Left cardiac atrium (tissue), 4 donors: ENCODE measurements at places on chromosomes 11 and 22. TPM values are rescaled to one million over a fixed set of nuclear protein-coding genes. Genes with fewer than 3 reads are reported as not detected.

DNA sequence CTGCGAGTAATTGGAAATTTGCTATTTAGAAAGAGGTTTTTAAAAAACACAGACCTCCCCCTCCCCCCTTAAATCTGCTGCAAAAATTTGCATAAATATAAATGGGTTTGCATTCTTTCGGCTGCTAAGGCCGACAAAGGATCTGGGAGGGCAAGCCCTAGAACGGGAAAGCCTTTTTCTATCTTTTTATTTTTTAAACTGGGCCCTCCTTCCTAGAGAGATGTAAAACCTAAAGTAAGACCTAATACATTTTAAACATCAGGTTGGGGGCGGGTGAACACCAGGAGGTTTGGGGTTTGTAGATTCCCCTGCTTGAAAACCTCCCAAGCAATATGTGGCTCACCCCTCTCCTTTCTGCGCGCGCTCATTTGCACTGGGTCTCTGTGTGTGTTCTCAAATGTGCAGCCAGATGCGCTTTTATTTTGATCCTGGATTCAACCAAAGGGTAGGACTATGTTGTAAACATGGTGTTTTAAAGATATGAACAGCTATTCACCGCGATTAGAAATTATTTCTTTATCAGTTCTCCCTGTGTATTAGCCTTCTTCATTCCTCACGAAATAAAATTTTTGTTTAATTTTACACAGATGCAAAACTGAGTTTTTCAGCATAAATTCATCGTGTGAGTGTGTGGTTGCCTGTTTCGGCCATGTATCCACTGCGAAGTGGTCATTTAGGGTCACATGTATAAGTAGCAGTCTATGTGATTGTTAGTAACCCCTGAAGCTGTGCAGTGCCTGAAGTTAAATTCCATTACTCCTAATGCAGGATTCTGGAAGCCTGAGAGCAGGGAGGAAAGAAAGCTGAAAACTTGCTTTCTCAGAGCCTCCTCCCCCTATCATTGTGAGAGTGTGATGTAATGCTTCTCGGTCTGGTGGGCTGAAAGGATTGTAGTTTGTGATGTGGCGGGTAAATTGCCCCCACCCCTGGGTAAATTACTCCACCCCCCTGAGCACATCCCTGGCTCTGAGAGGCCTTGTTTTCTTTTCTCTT, 988 bp downstream of the TNRC6B start:
- DNase-seq, result no peak

DNA sequence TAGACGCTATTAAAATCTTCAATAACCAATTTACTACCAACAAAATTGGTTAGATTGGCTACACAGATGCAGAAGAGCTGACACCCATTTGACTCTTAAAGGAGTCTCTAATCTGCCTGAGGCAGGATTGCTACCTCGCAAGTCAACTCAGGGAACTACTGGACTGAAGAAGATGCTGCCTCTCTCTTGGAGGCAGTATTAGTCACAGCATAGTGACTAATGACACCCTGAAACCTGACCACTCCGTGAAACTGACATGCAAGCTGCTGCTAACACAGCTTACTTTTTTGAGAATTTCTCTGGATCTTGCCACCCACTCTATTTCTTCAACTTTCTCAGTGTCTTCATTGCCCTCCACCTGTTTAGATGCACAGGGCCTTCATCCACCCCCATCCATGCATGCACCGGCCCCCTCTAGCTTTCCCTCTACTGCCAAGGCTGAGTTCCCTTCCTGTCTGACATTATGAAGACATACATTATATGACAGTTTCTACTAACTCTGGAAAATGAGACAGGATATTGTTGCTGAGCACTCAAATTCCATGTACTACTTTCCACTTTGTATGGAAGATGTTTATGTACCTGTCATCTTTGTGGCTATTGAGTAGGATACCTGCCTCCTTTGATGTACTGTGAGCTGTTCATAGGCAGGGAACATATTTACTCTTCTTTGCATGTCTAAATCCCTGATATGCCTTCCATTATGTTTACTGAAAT, 183.2 kb downstream of the MSANTD4 start:
- no peak for DNase-seq

DNA sequence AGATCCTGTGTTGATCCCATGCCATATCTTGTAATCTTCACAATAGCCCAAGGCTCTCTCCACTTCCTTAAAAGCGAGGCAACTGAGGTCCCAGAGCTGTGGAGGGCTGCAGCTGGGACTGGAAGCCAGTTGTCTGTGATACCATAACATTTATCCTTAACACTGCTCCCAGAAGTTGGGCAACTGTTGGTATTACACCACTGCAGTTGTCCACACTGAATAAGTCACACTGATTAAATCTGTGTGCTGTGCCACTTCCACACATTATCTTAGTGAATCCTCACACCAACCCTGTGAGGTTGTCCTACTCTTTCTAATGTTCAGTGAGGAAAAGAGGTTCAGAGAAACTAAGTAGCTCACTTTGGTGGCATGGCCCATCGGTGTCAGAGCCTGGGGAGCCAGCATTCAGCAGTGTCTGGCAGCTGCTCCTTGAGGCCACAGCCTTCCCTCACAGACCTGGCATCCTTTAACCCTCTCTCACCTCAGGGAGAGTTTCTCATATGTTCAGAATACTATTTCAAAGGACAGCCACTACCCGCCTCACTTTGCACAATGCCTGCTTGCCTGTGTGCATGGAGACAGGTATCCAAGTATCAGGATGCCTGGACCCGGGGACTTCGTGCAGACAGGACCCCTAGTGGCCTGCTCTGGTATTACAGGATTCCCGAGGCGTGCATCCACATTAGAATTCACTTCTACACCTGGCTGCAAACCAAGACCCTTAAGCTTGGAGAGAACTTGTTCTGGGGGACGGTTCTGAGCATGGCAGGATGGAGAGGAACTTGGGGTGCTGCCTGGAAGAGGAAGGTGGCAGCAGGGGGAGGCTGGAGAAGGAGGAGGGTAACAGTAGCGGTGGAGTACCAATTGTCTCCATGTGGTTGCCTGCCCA, 221.9 kb upstream of the TBCEL start:
- peak; percentile 68 for DNase-seq

DNA sequence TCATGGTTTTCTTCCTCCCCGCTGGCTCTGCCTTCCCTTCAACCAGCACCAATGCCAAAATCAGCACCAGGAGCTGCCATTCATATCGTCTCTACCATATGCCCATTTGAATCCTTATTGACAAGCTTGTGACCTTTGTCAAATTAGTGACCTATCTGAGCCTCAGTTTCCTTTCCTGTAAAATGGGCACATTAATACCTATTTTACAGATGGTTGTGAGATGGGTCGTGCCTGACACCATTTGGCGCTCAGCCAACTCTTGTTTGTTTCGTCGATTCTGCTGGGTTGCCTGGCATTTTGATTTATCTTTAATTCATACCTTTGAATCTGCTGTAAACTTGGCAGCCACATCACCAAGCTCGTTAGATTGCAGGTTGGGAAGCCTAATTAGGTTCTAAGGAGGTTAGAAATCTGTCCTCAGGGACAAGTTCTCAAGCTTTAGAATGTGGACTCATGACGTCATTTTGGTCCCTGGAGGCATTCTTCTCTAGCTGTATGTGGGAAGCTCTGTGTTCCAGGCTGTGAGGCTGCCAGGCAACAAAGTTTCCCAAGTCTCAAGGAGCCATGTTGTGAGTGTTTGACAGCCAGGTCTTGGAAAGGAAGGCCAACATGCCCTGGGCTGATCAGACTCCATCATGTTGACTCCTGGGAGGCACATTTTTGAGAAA, 61.0 kb downstream of the RPS6KA4 start:
- no peak for DNase-seq

APOA5 gene
- total RNA-seq, result not detected

DNA sequence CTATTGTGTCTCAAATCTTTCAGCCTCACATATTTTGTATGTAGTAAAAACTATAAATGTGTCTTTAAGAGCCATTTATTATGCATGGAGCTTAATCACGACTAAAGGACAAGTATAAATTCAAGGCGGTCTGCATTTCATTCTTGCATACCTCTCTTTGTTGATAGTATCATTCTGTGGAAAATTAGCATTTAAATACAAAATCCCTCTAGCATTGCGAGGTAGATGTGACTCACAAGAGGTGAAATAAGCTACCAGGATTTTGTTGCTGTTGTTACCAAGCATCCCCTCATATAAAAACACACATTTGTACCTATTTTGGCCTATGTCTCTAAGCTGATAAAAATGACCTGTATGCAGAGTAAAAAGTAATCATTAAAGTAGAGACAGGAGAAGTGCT, 537.4 kb upstream of the LUZP2 start:
- no peak for DNase-seq

DNA sequence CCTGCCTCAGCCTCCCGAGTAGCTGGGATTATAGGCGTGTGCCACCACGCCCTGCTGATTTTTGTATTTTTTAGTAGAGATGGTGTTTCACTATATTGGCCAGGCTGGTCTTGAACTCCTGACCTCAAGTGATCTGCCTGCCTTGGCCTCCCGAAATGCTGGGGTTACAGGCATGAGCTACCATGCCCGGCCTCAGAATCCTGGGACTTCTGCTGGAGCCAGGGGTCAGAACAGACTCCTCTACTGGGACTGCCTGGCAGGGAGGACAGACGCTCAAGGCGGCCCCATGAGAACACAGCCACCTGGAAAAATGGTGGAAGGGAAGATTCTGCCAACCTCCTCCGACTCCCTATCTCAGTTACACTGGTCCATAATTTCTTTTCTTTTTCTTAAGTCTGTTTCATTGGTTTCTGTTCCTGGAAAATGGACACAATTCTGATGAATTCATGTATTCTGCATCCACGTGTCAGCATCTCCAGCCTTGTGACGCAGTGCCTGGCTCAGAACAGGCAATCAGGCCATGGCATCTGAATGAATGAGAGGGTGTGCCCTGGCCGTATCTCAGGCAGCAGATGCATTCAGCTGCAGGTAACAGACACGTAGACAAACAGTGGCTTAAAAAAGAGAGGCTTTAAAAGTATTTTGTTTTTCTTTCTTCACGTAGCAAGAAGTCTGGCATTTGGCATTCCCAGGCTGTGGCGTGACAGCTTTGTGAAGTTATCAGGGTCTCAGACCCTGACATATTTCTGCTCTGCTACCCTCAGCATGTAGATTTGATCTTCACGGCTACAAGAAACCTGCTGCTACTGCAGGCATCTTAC, 4.8 kb downstream of the SMIM38 start:
- no peak for DNase-seq

DNA sequence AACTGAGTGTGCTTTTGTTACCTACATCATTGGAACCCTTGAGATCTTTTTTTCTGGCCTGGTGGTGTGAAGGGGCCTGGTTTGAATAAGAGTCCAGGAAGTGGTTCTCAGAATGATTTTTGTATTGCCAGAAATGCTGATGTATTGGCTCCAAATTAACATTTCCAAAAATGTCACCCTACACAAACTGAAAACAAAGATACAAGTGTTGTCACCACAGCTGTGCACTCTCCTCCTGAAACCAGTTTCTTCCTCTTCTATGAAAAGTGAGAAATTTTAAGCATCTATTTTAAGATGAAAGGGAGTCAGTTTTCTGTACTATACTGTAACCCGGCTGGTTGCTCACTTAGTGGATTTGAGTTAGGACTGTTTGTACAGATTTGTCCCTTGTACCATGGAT, 218.8 kb downstream of the PGR start:
- no peak for DNase-seq

GRCh38 chr11:8822469-8822868, 88.5 kb upstream of the AKIP1 start:
- no peak for DNase-seq

NXPE1 gene
- total RNA-seq, result not detected

- peak; percentile 37 for DNase-seq
These were observed 54.7 kb upstream of the LYVE1 start for GRCh38 chr11:10622957-10623791.

DNA sequence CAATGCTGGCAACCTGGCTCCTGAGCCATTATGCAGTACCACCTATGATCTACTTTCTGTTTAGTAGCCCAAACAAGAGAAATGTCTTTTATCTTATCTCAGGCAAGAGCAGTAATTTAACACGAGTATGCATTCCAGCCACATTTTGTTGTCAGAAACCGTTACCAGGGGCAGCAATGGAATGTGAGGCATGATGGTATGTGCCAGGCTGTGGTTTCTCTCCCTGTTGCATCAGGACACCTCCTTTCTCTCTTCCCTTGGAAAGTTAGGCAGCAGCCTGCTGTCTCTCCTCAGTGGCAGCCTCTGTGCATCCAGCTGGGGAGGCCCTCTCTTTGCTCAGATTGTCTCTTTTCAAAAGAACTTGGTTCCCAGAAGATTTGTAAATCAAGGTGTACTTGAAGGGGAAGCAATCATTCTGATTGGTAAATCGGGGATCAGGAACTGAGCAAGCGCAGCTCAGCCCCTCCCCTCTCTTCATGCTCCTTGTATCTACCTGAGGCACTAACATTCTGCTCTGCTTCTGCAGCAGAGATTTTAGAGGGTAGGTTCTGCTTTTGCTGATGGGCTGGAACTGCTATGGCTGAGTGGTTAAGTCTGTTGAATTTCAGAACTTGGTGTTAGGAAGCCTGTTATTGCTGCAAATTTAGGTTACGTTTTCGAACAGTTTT, 229.2 kb downstream of the ADAMTS15 start:
- peak; percentile 28 for DNase-seq

DNA sequence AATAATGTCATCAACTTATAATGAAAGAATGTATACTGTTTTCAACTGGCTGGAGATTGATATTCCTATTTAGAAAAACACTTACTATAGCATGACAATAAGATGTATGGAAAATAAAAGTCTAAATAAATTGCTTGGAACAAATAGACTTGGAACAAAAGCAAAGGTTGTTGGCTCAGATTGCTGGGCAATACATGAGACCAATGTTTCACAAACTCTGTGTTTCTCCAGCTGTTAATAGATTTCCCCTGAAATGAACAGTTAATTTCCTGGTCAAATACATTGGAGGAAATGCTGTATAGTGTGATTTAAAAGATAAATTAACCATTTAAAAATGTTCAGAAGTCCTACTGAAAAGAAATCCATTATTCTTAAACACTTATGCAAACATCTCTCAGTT, 40.1 kb upstream of the CTSC start:
- DNase-seq, result no peak

GRCh38 chr22:21068681-21069276, 23.0 kb downstream of the LRRC74B start:
- DNase-seq, result no peak

- no peak for DNase-seq
These were observed 11.9 kb downstream of the SBF2 start for GRCh38 chr11:10282117-10282516.

- no peak for DNase-seq
These were observed 49.9 kb upstream of the TRIM77 start for GRCh38 chr11:89660234-89660633.

DNA sequence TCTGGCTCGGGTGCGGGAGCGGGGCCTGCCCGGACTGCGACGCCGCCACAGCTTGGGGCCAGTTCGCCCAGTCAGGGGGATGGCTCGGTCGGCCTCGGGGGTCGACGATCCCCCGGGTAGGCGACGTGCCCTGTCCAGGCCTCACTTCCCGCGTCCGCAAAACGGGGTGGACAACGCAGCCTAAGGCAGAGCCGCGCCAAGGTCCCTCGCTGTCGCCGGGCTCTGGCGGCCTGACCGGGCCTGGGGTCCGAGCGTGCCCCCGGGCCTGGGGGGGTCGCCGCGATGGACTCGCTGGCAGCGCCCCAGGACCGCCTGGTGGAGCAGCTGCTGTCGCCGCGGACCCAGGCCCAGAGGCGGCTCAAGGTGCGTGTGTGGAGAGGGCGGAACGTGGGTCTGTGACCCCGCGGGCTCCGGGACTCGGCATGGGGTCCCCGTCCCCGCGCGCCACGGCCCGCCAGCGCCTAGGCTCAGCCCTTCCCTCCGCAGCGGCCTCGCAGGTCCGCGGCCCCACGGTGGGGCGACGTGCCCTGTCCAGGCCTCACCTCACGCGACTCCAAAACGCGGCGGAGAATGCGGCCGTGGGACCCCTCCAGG, 4.2 kb downstream of the SEPTIN5 start:
- peak; percentile 39 for DNase-seq

DDIAS gene
- total RNA-seq, result 2.3 TPM

GRCh38 chr11:5197536-5197935, 2.9 kb downstream of the OR51V1 start:
- no peak for DNase-seq
